ENCODE measurements at places on chromosomes 7 and 10. TPM values are rescaled to one million over a fixed set of nuclear protein-coding genes. Genes with fewer than 3 reads are reported as not detected.

Gene FAM25G
- not detected for total RNA-seq

Gene SLC16A12
- 2.6 TPM for total RNA-seq

Gene DPP6
- total RNA-seq: not detected

Gene GPER1
- total RNA-seq: 2.5 TPM

Gene PWWP2B
- 5.2 TPM for total RNA-seq

Gene CPA2
- total RNA-seq: not detected

Gene FOXL3
- total RNA-seq: not detected

Gene PAPOLB
- not detected for total RNA-seq

Gene DENND2A
- 0.75 TPM for total RNA-seq

Gene CFAP46
- total RNA-seq: not detected

Measured in Caki2 (cell line).